ENCODE measurements at places on chromosomes 2 and 18. TPM values are rescaled to one million over a fixed set of nuclear protein-coding genes. Genes with fewer than 3 reads are reported as not detected.

GRCh38 chr2:129901754-129902415, 77.6 kb upstream of the RAB6C start:
- no peak for DNase-seq

DNA sequence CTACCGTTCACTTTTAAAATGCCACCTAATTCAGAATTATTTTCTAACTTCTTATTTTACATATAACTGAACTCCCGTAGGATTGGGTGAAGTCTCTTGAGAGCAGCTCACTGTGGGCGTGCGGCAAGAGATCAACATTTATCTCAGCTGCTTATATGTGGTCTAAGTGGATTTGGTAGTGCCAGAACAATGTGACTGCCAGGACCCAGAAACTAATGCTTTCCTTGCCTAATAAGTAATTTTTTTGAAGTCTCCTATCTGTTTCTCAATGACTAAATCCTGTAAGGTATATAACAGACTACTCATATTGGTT, 11.2 kb upstream of the NFE2L2 start:
- DNase-seq, result no peak

DNA sequence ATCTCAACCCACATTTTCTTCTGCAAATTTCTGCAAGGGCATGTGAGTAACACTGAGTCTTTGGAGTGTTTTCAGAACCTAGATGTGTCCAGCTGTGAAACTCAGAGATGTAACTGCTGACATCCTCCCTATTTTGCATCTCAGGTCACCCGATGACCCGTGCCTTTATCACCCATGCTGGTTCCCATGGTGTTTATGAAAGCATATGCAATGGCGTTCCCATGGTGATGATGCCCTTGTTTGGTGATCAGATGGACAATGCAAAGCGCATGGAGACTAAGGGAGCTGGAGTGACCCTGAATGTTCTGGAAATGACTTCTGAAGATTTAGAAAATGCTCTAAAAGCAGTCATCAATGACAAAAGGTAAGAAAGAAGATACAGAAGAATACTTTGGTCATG, 8.0 kb downstream of the UGT1A1 start:
- no peak for DNase-seq

The IL1RL2 gene
- total RNA-seq, result 3.3 TPM

The FBXO15 gene
- 0.73 TPM for total RNA-seq

The CTNNA2 gene
- total RNA-seq, result not detected

The TNP1 gene
- not detected for total RNA-seq

The MYO1B gene
- 16.9 TPM for total RNA-seq

GRCh38 chr2:237473878-237474441, 13.1 kb upstream of the MLPH start:
- no peak for DNase-seq

The TEKT4 gene
- 0.27 TPM for total RNA-seq

All from thyroid gland (tissue), 4 donors.